Lung (tissue), 17 donors: ENCODE measurements at places on chromosomes 11 and 22.

- no peaks in the 10 kb centered on the region for H3K4me1 ChIP-seq
- no peak overlapping the region for H3K4me3 ChIP-seq
- DNase-seq, result no peak
- H3K27me3 ChIP-seq, result no peaks in the 10 kb centered on the region
Observed at GRCh38 chr11:98725471-98725870, 295.3 kb upstream of the CNTN5 start.

- no peaks in the 10 kb centered on the region for H3K36me3 ChIP-seq
- DNase-seq, result no peak
- no peak overlapping the region for H3K27ac ChIP-seq
Observed at GRCh38 chr22:26770624-26771023, 113.2 kb downstream of the MIAT start.

DNA sequence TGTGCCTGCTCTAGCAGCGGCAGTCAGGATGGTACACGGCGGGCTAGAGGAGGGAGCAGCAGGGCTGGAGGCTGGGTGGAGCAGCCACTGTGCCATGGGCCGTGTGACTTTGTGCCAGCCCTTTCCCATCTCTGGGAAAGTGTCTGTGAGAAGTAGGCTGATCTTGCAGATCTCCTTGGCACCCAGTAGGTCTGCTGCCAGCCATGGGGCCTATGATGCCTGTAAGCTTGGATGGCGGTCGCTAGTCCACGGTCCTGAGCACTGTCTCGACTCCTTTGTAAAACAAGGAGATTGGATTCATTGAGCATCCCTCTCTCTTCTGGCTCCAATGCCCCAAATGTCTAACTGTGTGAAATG is 22.6 kb downstream of the AMPD3 start:
- H3K4me3 ChIP-seq, result no peak overlapping the region
- DNase-seq, result no peak
- H3K27me3 ChIP-seq, result no peaks in the 10 kb centered on the region

- no peaks in the 10 kb centered on the region for H3K4me1 ChIP-seq
- no peak overlapping the region for H3K4me3 ChIP-seq
- peaks cover 14% of the 10 kb centered on the region for H3K27me3 ChIP-seq
- H3K36me3 ChIP-seq, result no peaks in the 10 kb centered on the region
Observed at GRCh38 chr22:26922806-26923205, 265.4 kb downstream of the MIAT start.

- DNase-seq, result peak; percentile 75
- no peaks in the 10 kb centered on the region for H3K36me3 ChIP-seq
- no peak overlapping the region for H3K4me3 ChIP-seq
- peaks cover 8% of the 10 kb centered on the region for H3K4me1 ChIP-seq
Observed at GRCh38 chr22:45966320-45966894, 10.6 kb downstream of the WNT7B start.

DNA sequence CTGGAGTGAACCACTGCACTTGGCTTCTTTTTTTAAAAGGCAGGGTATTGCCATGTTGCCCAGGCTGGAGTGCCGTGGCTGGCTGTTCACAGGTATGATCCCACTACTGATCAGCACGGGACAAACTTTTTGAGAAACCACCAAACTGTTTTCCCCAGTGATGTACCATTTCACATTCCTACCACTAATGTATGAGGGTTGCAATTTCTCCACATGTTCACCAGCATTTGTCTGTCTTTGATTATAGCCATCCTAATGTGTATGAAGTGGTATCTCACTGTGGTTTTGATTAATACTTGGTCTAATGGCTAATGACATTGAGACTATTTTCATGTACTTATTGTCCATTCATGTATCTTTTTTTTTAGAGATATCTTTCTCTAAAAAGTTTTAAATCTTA is 41.5 kb upstream of the EP300 start:
- H3K27me3 ChIP-seq, result no peaks in the 10 kb centered on the region
- H3K4me1 ChIP-seq, result peaks cover 18% of the 10 kb centered on the region
- no peak for DNase-seq
- H3K27ac ChIP-seq, result no peak overlapping the region
- no peak overlapping the region for H3K4me3 ChIP-seq

DNA sequence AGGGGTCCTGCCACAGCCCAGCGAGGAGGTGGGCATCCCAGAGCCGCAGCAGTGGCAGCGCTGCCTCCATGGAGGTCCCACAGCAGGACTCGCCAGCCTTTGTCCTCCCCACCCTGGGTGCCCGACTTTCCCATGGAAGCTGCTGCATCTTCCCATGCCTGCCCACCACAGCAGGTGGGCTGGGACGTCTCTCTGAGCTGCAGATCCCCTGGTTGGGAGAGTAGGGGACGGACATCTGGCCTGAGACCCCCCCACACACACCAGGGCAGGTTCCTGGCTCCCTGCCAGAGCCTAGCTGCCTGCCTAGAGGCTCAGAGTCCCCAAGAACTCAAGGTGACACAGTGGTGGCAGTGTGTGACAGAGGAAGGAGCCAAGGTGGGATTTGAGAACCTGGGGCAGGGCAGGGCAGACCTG is 21.5 kb upstream of the PRR5 start:
- no peak for DNase-seq
- no peak overlapping the region for H3K4me3 ChIP-seq
- H3K36me3 ChIP-seq, result no peaks in the 10 kb centered on the region
- H3K4me1 ChIP-seq, result no peaks in the 10 kb centered on the region
- H3K27me3 ChIP-seq, result no peaks in the 10 kb centered on the region

- H3K27me3 ChIP-seq, result no peaks in the 10 kb centered on the region
- H3K4me3 ChIP-seq, result no peak overlapping the region
- H3K4me1 ChIP-seq, result no peaks in the 10 kb centered on the region
- no peak for DNase-seq
- H3K27ac ChIP-seq, result no peak overlapping the region
Observed at GRCh38 chr11:32883421-32883820, 9.2 kb upstream of the QSER1 start.

- H3K4me3 ChIP-seq, result no peak overlapping the region
- H3K27me3 ChIP-seq, result no peaks in the 10 kb centered on the region
- no peak for DNase-seq
- no peak overlapping the region for H3K27ac ChIP-seq
Observed at GRCh38 chr11:65432100-65432650, 9.6 kb downstream of the NEAT1 start.

DNA sequence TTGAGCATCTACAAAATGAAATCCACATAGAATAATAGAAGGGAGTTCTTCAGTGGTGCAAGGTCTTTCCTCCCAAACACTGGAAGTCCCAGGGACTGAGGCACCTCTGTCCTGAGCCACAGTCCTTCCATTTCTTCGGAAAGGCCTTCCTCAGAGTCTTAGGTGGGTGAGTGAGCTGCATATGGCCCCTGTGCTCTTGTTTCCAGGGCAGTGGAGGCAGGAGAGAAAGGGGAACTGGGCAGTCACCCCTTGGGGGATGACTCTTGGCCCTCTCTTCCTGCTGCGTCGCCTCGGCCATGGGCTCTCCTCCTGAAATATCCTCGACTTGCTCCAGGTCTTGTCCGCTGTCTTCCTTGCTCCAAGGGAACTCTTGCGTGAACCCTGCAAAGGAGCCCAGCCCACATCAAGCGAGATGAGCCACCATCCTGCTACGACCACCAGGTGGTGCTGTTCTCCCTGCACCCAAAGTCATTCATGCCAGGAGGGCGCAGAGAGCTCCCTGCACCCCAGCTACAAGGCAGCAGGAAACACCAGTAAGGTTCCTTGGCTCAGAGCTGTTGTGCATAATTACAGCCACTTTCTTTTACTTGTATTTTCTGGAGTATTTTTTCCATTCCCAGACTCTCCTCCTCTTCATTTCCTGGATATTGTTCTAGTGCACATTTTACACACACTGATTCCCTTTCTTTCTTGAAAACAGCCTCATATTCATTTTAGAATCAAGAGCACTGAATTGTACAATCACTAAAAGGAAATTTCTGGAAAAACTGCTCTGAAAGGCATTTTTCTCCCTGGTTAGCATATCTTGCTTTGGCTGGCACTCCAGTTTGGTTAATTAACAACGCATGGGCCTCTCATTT is 397.8 kb downstream of the OPCML start:
- H3K4me1 ChIP-seq, result no peaks in the 10 kb centered on the region
- H3K36me3 ChIP-seq, result no peaks in the 10 kb centered on the region
- no peak overlapping the region for H3K4me3 ChIP-seq
- peak; percentile 71 for DNase-seq

DNA sequence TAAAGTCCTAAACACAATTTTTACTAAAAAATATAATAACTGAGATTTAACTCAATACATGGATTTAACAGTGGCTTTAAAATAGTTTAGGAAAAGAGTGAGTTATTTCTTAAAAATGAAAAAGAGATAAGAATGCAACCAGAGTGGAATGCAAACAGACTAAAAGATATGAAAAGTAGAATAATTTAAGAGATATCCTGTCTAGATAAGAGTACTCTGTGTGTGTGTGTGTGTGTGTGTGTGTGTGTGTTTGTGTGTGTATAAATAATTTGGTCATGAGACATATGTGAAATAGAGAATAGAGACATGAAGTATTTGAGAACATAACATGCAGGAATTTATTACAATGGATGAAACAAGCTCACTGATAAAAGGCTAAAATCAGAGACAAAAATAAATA is 986.9 kb upstream of the CHORDC1 start:
- DNase-seq, result no peak
- no peaks in the 10 kb centered on the region for H3K4me1 ChIP-seq
- H3K36me3 ChIP-seq, result no peaks in the 10 kb centered on the region
- no peaks in the 10 kb centered on the region for H3K27me3 ChIP-seq

GRCh38 chr22:30985561-30986208 is 16.6 kb downstream of the TUG1 start:
- H3K36me3 ChIP-seq, result no peaks in the 10 kb centered on the region
- H3K4me1 ChIP-seq, result no peaks in the 10 kb centered on the region
- H3K4me3 ChIP-seq, result no peak overlapping the region
- H3K27me3 ChIP-seq, result no peaks in the 10 kb centered on the region

GRCh38 chr22:36227396-36227795 is 11.9 kb downstream of the APOL2 start:
- H3K27ac ChIP-seq, result no peak overlapping the region
- no peak for DNase-seq
- no peaks in the 10 kb centered on the region for H3K27me3 ChIP-seq
- no peak overlapping the region for H3K4me3 ChIP-seq

DNA sequence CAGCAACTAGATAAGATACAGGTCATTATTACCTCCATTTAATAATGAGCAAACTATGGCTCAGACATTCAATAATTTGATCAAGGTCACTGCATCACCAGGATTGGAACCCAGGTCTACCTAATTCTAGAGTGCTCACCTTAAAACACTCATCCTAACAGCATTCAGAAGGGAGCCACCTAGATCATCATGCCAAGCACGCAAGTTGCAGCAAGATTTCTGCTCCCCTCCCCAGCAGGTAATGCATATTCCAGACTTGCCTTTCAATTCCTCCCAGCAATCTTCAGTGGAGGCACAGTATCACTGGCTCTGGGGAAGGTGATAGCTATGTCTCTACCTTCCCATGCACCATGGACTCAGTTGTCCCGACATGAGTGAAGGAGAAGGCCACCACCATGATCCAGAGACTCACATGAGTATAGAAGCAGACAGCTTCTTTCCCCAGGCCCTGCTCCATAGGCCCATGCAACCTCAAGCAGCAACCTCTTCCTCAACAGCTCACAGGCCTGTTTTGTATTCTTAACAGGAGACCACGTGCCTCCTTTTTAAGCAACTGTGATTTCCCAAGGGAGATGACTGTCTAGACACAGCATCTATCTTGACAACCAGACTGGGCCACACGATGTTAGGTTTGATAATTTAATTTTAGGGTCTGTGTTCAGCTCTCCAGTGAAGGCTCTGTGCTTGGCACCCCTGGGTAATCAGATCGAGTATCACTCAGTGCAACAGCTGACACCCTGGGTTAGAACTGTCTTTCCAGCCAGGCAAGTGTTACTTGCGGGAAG is 36.4 kb downstream of the RAB30 start:
- H3K4me1 ChIP-seq, result no peaks in the 10 kb centered on the region
- H3K4me3 ChIP-seq, result no peak overlapping the region
- H3K27ac ChIP-seq, result no peak overlapping the region

GRCh38 chr11:76005756-76006155 is 190.7 kb downstream of the UVRAG start:
- H3K4me3 ChIP-seq, result no peak overlapping the region
- H3K36me3 ChIP-seq, result peaks cover 3% of the 10 kb centered on the region
- H3K27me3 ChIP-seq, result no peaks in the 10 kb centered on the region
- DNase-seq, result no peak
- H3K4me1 ChIP-seq, result no peaks in the 10 kb centered on the region

- peak; percentile 38 for DNase-seq
- H3K4me1 ChIP-seq, result no peaks in the 10 kb centered on the region
- no peaks in the 10 kb centered on the region for H3K27me3 ChIP-seq
- H3K27ac ChIP-seq, result no peak overlapping the region
Observed at GRCh38 chr11:47946682-47947559, 33.4 kb upstream of the PTPRJ start.

GRCh38 chr11:61706452-61707400 is 26.5 kb downstream of the DAGLA start:
- no peak overlapping the region for H3K4me3 ChIP-seq
- no peaks in the 10 kb centered on the region for H3K4me1 ChIP-seq
- no peaks in the 10 kb centered on the region for H3K36me3 ChIP-seq
- H3K27ac ChIP-seq, result no peak overlapping the region
- DNase-seq, result no peak

DNA sequence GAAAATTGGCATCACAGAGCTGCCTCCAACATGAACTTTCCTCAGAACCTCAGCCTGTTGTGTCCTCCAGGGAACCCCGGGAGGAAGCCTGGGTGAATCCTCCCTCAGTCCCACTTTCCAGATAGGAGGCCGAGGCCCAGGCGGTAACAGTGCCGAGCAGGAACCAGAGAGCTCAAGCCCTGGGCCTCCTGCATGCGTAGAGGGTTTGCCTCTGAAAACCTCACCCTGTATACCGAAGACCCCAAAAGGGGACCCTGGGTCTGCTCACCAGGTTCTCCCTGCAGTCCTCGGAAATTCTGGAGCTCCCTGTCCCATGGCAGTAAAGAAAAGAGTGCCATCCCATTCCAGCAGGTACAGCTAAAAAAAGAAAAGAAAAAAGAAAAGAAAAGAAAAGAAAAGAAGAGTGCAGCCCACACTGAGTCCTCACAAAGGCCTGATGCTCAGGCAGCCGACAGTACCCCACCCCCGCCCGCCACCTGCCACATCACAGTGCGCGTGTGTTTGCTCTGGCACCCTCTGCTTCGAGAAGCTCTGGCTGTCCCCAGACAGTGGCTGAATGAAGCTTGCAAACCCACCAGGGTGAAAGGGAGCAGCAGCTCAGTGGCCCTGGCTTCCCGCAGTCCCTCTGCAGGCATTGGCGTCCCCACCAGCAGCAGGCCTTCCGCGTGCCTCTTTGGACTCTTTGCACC is 28.4 kb upstream of the FADD start:
- no peaks in the 10 kb centered on the region for H3K36me3 ChIP-seq
- no peaks in the 10 kb centered on the region for H3K4me1 ChIP-seq
- no peaks in the 10 kb centered on the region for H3K27me3 ChIP-seq
- no peak overlapping the region for H3K27ac ChIP-seq
- H3K4me3 ChIP-seq, result no peak overlapping the region

GRCh38 chr11:92885600-92885999 is 83.9 kb upstream of the MTNR1B start:
- H3K4me1 ChIP-seq, result peaks cover 19% of the 10 kb centered on the region
- no peak overlapping the region for H3K27ac ChIP-seq
- peaks cover 36% of the 10 kb centered on the region for H3K36me3 ChIP-seq
- no peak for DNase-seq
- no peak overlapping the region for H3K4me3 ChIP-seq
- H3K27me3 ChIP-seq, result no peaks in the 10 kb centered on the region
